NB4 (cell line): ENCODE measurements at places on chromosomes 6 and 20.
A peak's percentile ranks its signal among the peaks of the same experiment; 100 is the strongest.

GRCh38 chr6:134708079-134708478 is 241.8 kb downstream of the ALDH8A1 start:
- DNase-seq = no peak

DNA sequence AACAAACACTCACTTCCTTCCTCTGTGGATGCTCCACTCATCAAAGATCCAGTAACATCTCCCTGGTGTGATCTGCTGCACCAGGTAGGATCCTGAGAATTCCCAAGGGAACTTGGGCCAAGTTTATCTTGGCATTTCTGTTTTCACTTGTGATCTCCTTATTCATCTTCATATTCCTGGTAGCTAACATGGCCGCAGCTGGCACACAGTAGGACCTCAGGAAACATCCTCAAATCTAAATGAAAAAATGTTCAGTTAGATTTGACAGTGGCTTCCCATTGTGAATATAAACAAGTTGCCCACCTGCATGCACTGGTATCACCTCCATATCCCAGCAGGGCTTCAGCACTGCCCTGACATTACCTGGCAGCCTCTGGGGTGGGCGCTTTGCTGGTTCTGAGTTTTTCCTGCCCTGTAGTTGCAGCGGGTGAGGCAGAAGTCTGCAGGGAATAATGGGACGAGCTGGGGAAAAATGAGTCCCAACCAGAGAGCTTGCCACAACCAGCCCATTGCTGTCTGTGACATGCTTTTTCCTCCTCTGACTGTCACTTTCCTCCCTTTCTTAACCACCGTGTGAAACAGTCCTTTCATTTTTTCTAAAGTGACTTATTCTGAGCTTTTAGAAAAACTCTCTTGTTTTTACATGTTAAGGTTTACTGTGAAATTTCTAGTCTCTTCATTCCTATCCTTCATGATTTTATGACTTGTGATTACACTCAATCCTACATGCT is 9.4 kb upstream of the DSTN start:
- DNase-seq = no peak

DNA sequence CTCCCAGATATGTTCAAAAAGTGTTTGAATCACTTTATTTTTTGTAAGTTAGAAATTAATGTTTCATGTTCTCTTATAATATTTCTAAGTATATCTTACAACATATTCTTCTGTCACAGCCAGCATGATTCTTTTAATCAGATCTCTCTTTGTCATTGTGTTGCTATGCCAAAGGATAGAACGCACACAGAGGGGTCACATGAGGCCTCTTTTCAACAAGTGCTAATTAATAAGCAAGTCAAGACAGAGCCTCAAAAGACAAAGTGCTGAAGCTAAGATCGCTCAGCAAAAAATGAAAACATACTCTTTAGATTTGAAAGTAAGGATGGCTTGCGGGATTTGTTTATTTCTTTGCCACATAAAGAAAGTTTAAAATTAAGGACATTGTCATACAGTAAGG is 508.8 kb upstream of the PTCHD4 start:
- DNase-seq = no peak

- no peak for DNase-seq
Measured at GRCh38 chr20:48841875-48842529, 14.2 kb upstream of the PREX1 start.

- DNase-seq = no peak
Measured at GRCh38 chr20:57947421-57948179, 237.8 kb upstream of the PMEPA1 start.

DNA sequence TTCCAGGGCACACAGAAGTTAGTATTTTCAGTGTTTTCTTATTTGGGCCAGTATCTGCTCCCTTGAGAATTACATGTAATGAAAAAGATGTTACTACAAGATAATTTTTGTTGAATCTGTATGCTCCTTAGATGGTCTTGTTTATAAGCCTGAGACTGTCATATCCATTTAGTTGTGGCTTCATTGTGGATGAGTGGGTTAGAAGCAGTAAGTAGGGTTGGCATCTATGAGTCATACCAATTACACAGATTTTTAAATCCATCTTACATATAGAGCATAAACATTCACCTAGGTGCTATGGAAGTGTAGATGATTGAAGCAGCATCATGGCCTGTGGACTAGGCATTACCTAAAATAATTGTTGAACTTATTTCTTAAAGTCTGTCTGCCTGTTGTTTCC is 13.5 kb upstream of the BAG2 start:
- DNase-seq = no peak

DNA sequence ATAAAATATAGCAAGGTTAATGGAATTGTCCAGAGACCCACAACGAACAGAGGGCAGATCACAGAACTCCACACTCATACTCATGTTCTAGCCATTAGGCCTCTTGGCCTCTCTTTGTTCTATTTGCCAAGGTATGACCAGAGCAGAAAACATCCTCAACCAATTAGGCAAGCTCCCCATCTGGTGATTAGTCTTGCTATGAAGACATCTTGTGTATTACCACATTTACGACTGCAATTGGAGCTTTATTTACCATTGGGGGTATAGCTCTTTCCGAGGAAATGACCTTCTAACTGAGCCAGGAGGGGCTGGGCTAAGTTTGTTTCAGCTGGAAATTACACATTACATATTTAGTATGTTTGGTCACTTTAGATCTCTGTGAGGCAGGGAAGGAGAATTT is 593.9 kb downstream of the CD109 start:
- no peak for DNase-seq

DNA sequence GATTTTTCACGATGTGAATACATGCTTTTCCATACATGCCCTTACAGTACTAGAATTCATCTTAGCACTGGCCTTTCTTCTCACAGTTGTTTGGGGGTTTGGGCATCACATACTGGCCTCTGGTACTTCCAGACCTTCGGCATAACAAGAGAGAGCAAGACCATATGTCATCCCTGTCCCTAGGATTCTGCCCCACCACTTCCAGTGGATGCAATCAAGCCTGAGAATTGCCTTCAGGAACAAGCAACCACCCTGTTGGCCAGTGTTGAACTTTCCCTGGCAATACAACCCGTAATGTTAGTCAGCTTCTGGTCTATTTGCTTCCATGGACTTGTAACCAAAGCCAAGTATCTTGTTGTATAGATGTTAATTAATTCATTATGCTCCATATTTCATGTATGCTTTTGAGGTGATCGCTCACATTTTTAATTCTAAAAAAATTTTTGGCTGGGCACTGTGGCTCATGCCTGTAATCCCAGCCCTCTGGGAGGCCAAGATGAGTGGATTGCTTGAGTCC is 15.4 kb upstream of the SLPI start:
- DNase-seq = no peak

- no peak for DNase-seq
Measured at GRCh38 chr6:44923444-44923843, 404.7 kb upstream of the RUNX2 start.

DNA sequence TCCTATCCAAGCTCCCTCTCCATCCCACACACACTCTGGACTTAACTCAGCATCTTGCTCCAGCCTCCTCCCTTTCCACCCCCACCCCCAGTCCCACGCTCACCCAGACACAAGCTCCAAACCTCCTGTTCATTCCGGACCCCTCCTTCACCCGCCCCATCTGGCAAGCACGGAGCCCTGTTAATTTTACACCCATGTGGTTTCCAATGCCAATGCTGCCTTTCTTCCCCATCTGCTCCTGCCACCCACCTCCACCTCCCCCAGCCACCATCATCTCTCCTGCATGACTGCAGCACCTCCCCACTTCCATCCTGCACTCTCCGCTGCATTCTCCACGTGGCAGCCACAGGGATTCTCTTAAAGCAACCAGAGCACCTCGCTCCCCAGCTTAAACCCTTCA is 9.9 kb upstream of the CDK5RAP1 start:
- DNase-seq = no peak

- peak; percentile 79 for DNase-seq
Measured at GRCh38 chr20:34708621-34709043, 4.5 kb downstream of the TP53INP2 start.

DNA sequence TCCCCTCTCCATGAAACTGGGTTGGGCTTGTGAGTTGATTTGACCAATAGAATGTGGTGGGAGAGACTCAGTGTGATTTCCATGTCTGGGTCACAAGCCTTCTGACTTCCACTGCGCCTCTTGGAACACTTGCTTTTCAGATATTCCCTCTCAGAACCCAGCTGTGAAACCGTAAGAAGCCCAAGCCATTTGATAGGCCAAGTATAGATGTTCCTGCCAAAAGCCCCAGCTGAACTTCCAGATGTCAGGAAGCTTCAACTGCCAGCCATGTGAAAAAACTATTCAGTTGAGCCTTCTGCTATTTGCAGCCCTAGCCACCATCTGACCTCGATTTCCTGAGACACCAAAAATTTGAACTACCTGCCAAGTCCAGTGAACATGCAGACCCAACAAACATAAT is 387.8 kb upstream of the GJE1 start:
- no peak for DNase-seq

DNA sequence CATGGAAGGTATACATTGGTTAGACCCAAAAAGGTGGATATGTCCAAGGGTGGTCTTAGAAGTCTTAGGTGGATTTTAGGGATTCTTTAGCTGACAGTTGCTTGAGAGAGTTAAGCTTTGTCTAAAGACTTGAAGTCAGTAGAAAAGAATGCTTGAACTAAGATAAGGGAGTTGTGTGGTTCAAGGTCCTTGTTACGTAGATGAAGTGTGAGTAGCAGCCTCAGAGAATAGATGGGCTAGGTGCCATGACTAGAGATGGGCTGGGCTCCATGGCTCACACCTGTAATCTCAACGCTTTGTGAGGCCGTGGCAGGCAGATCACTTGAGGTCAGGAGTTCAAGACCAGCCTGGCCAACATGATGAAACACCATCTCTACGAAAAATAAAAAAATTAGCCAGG is 1.7 kb downstream of the SHLD1 start:
- DNase-seq = no peak
